Epithelial cell of umbilical artery (primary cell): ENCODE measurements at places on chromosomes 16 and 17. TPM values are rescaled to one million over a fixed set of nuclear protein-coding genes. Genes with fewer than 3 reads are reported as not detected.

The PRSS8 gene
- not detected in 2 replicates for total RNA-seq

The RNF222 gene
- not detected in 2 replicates for total RNA-seq

The CMTM1 gene
- total RNA-seq, result 0.32 and 0.91 TPM in 2 replicates

The FOXC2 gene
- 2.4 and 2.6 TPM in 2 replicates for total RNA-seq

The FOXN1 gene
- not detected in 2 replicates for total RNA-seq

The CACNG4 gene
- total RNA-seq, result not detected in 2 replicates
